Activated CD4-positive, alpha-beta T cell treated with anti-CD3 and anti-CD28 coated beads, Interleukin-2, amount 10 ng/mL, durations not matched to agents 7 days and 5 days (primary cell): ENCODE measurements at places on chromosomes 7 and 10. TPM values are rescaled to one million over a fixed set of nuclear protein-coding genes. Genes with fewer than 3 reads are reported as not detected.

LRRC18 gene
- total RNA-seq = not detected

SORCS3 gene
- total RNA-seq = 0.17 TPM

NEUROD6 gene
- not detected for total RNA-seq

SCIN gene
- total RNA-seq = 1.6 TPM

BAMBI gene
- total RNA-seq = not detected

PPP1R17 gene
- total RNA-seq = not detected

GRCh38 chr10:21556527-21556926 is 22.5 kb downstream of the MLLT10 start:
- no peak overlapping the region for H3K4me3 ChIP-seq
- DNase-seq = no peak
- peaks cover 64% of the 10 kb centered on the region for H3K36me3 ChIP-seq
- peak overlapping the region; percentile 52 for H3K27ac ChIP-seq

- peaks cover 15% of the 10 kb centered on the region for H3K27me3 ChIP-seq
- peaks cover 8% of the 10 kb centered on the region for H3K36me3 ChIP-seq
- no peak for DNase-seq
Measured at GRCh38 chr10:110209926-110210673, 2.7 kb downstream of the MXI1 start.

DNA sequence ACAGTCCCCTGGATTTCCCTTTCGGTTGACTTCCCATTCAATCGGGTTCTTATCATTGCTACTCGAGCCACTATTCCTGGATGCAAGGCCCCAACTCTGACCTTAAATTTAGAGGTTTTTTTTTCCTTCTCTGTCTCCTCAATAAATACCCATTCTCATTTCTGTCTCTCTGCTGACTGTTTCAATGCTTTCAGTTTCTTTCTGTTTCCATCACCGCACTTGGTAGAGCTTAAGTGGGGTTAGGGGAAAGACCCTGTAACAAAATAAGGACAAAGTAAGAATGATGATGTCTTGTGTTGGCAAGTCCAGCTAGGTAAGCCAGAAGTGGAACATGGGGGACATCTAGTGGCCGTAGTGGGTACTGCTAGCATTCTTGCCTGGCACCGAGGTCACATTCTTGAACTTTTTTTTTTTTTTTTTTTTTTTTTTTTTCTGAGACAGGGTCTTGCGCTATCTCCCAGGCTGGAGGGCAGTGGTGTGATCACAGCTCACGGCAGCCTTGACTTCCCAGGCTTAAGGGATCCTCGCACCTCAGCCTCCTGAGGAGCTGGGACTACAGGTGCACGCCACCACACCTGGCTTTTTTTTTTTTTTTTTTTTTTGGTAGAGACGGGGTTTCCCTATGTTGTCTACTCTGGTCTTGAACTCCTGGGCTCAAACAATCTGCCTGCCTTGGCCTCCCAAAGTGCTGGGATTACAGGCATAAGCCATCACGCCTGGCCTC is 40.3 kb downstream of the ZC3HC1 start:
- H3K4me1 ChIP-seq = peaks cover 4% of the 10 kb centered on the region
- H3K27ac ChIP-seq = no peak overlapping the region
- no peak overlapping the region for H3K4me3 ChIP-seq
- H3K36me3 ChIP-seq = no peaks in the 10 kb centered on the region
- DNase-seq = peak; percentile 88

GRCh38 chr7:6725003-6725402 is 18.3 kb upstream of the ZNF12 start:
- peaks cover 11% of the 10 kb centered on the region for H3K4me1 ChIP-seq
- H3K27ac ChIP-seq = no peak overlapping the region
- H3K36me3 ChIP-seq = peaks cover 7% of the 10 kb centered on the region
- no peak overlapping the region for H3K4me3 ChIP-seq
- H3K27me3 ChIP-seq = peaks cover 7% of the 10 kb centered on the region

DNA sequence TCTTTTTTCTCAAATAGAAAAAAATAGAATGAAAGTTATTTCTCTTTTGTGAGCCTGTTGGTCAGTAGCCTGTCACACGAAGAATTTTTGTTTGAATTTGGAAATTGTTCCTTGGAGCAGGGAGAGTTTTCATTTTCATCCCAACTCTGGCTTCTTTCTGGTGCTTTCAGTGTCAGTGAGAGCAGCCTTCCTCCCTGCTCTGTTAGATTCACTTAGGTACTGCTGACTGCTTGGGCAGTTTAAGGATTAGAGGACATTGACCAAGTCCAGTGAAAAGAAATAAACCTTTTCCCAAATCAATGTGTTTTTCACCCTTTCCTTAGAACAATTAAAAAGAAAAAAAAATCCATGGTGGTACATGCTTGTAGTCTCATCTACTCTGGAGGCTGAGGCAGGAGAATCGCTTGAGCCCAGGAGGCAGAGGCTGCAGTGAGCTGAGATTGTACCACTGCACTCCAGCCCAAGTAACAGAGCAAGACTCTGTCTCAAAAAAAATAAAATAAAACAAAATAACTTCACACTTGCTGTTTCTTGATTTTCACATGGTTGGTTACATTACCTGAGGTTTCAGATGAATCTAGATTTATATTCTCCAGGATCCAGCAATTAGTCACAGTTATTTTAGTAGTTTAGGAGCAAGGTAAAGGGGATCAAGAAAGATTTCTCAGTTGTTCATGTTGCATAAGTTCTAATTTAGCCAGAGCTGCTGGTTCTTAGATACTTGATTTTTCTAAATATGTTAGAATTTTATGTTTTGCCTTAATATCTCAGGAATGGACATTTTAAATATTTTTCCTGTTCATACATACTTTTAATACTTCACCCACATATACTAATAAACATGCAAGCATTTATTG is 63.1 kb downstream of the ZNRF2 start:
- DNase-seq = no peak
- H3K27me3 ChIP-seq = no peaks in the 10 kb centered on the region
- H3K4me1 ChIP-seq = peaks cover 61% of the 10 kb centered on the region
- H3K4me3 ChIP-seq = peak overlapping the region; percentile 58
- peaks cover 6% of the 10 kb centered on the region for H3K36me3 ChIP-seq

DNA sequence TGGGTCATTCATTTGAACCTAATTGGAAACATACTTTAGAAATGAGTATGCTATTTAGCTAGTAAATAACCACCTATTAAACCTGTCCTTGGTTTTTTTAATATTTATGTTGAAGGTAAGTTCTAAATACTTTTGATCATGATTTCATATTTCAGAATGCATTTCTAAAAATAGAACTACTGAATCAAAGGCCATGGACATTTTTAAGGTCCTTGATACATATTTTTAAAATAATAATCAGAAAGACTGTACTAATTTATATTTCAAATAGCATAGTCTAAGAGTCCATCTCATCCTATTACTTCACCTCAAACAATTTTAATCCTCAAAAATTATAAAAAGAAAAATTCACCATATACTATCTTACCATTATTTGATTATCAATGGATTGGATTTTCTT is 102.1 kb upstream of the AKR1E2 start:
- no peak overlapping the region for H3K27ac ChIP-seq
- no peak for DNase-seq
- no peaks in the 10 kb centered on the region for H3K4me1 ChIP-seq
- H3K4me3 ChIP-seq = no peak overlapping the region
- no peaks in the 10 kb centered on the region for H3K36me3 ChIP-seq

DNA sequence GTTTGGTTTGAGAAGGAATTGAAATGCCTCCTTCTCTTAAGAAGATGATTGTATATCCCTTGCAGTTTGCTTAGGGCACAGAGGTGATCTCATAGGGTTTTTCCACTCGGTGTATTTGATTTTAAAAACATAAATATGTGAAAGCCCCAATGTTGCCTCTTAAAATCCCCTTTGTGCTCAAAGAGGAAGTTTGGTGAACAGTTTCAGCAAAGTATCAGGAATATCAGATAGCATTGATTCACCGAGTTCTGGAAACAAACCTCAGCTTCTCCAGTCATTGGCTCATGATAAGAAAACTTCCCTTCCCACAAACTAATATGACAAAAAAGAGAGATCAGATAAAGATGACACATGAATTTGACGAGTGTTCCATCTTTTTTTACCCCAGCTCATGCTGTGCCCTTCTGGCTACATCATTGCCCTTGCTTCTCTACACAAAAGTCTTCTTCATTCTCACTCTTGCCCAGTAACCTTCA is 20.1 kb upstream of the SMNDC1 start:
- DNase-seq = no peak
- peaks cover 18% of the 10 kb centered on the region for H3K4me1 ChIP-seq
- peaks cover 8% of the 10 kb centered on the region for H3K36me3 ChIP-seq
- H3K27ac ChIP-seq = no peak overlapping the region
- H3K27me3 ChIP-seq = peaks cover 5% of the 10 kb centered on the region

GRCh38 chr7:36272211-36272566 is 117.5 kb upstream of the ANLN start:
- H3K27ac ChIP-seq = no peak overlapping the region
- no peak overlapping the region for H3K4me3 ChIP-seq
- H3K4me1 ChIP-seq = peaks cover 8% of the 10 kb centered on the region
- DNase-seq = no peak
- H3K27me3 ChIP-seq = no peaks in the 10 kb centered on the region

DNA sequence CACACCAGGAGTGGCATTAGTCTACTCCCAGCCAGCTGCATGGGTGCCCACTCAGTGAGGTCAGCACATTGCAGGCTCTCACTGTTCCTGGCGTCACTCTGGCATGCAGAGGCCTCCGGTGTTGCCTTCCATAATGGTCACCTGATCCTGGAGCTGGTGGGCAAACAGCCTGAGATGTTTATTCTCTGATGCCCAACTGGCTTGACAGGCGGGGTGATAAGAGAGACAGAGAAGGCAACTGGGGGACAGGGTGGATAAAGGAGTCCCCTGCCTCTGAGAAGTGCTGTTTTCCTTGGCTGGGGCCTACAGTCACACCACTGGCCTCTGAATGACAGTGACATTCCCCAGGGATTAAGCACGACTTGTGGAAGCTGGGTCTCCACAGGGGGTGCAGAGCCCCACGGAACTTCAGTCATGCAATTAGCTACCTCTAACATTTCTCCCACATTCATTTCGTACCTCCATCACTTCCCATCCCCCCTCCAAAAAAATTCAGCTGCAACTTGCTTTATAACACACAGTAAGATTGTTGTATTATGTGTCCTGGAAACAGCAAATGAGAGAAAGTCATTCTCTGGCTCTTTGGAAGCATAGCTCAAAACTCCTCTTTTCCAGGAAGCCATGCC is 7.1 kb upstream of the RBM20 start:
- H3K36me3 ChIP-seq = no peaks in the 10 kb centered on the region
- H3K27ac ChIP-seq = no peak overlapping the region
- no peak for DNase-seq

- H3K4me3 ChIP-seq = no peak overlapping the region
- peak overlapping the region; percentile 82 for H3K27ac ChIP-seq
- no peak for DNase-seq
- no peaks in the 10 kb centered on the region for H3K27me3 ChIP-seq
Measured at GRCh38 chr10:17216901-17217395, 11.1 kb upstream of the VIM start.

DNA sequence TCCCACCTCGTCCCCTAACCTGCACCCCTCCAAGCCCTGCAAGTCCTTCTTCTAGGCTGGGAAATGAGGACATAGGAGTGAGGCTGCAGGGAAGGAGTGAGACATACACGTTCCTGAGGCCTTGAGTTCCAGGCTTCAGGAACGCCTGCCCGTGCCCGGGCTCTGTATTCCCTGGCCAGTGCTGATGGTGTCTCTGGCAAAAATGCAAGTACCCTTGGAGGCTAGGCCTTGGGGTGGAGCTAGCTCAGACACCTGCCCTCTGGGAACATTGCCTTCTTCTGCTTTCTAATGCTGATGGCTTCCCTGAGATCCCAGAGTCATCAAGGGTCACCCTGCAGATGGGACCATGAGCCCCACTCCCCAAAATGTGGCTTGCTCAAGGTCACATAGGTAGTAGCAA is 76.0 kb downstream of the GRK5 start:
- DNase-seq = no peak
- H3K27me3 ChIP-seq = no peaks in the 10 kb centered on the region
- H3K4me3 ChIP-seq = no peak overlapping the region
- peaks cover 70% of the 10 kb centered on the region for H3K4me1 ChIP-seq

- H3K4me3 ChIP-seq = no peak overlapping the region
- H3K27ac ChIP-seq = no peak overlapping the region
- DNase-seq = no peak
- H3K36me3 ChIP-seq = no peaks in the 10 kb centered on the region
- H3K4me1 ChIP-seq = no peaks in the 10 kb centered on the region
Measured at GRCh38 chr7:154172236-154172635, 120.0 kb downstream of the DPP6 start.

- H3K27ac ChIP-seq = no peak overlapping the region
- H3K36me3 ChIP-seq = no peaks in the 10 kb centered on the region
- H3K27me3 ChIP-seq = peaks cover 4% of the 10 kb centered on the region
- no peak for DNase-seq
- H3K4me3 ChIP-seq = no peak overlapping the region
Measured at GRCh38 chr10:79026341-79026761, 42.4 kb upstream of the ZMIZ1 start.

DNA sequence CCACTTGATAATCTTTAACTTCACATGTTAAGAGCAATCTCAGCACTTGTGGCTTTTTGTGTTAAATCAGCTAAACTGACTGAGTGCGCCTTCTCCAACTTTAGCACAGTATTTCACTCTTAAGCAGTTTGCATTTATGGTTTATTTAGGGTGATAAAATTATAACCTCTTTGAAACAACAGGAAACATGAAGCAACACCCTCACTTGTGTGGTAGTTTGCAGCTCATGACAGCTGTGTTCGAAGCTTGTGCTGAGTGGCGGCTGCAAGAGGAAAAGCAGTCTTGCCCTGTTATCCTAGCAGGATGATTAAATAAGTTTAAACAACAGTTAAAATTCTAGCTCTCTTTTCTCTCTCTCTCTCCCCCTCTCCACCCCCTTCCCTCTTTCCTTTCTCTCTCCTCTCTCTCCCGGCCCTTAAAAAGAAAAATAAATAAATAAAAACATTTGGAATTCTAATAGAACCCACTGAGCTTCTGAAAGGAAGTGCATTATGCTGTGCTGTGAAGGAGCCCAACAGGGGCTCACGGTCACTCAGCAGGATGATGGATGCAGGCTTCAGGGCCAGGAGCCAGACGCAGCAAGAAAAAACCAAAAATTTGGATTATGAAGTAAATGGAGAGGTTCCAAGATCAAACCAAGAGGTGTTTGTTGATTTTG is 25.2 kb downstream of the OGDH start:
- H3K4me3 ChIP-seq = peak overlapping the region; percentile 24
- DNase-seq = peak; percentile 53
- H3K36me3 ChIP-seq = peaks cover 69% of the 10 kb centered on the region
- peaks cover 81% of the 10 kb centered on the region for H3K4me1 ChIP-seq

GRCh38 chr10:92239600-92240288 is 51.1 kb downstream of the CPEB3 start:
- peaks cover 34% of the 10 kb centered on the region for H3K4me1 ChIP-seq
- peaks cover 15% of the 10 kb centered on the region for H3K27me3 ChIP-seq
- peak; percentile 30 for DNase-seq
- no peak overlapping the region for H3K27ac ChIP-seq
- peak overlapping the region; percentile 80 for H3K4me3 ChIP-seq

DNA sequence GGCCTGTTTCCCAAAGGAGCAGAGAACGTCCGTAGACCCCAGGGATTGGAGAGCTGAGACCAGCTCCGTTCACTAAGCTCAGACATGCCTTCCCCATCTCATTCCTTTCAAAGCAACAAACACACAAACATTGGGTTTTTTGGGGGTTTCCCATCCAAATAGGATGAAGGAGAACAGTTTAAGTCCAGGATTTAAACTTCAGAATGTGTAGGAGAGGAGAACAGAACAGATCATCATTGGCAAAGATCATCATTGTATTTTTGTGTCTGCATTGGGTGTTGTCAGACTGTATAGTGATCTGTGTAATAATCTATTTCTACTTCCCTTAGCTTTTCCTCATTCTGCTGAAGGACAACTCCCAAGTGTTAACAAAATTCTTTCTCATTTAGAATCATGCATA is 177.9 kb downstream of the FANK1 start:
- DNase-seq = no peak
- no peaks in the 10 kb centered on the region for H3K36me3 ChIP-seq
- no peaks in the 10 kb centered on the region for H3K4me1 ChIP-seq
